ENCODE measurements at places on chromosomes 4 and X. TPM values are rescaled to one million over a fixed set of nuclear protein-coding genes. Genes with fewer than 3 reads are reported as not detected.

DCHS2 gene
- polyA plus RNA-seq = 0.01 TPM

GPR78 gene
- polyA plus RNA-seq = not detected

STAP1 gene
- 110 TPM for polyA plus RNA-seq

MAGEB2 gene
- not detected for polyA plus RNA-seq

GAB3 gene
- polyA plus RNA-seq = 3.0 TPM

USP46 gene
- polyA plus RNA-seq = 3.5 TPM

All from IgD-negative memory B cell (primary cell).